ENCODE measurements at places on chromosomes 7 and 10.
A peak's percentile ranks its signal among the peaks of the same experiment; 100 is the strongest.

DNA sequence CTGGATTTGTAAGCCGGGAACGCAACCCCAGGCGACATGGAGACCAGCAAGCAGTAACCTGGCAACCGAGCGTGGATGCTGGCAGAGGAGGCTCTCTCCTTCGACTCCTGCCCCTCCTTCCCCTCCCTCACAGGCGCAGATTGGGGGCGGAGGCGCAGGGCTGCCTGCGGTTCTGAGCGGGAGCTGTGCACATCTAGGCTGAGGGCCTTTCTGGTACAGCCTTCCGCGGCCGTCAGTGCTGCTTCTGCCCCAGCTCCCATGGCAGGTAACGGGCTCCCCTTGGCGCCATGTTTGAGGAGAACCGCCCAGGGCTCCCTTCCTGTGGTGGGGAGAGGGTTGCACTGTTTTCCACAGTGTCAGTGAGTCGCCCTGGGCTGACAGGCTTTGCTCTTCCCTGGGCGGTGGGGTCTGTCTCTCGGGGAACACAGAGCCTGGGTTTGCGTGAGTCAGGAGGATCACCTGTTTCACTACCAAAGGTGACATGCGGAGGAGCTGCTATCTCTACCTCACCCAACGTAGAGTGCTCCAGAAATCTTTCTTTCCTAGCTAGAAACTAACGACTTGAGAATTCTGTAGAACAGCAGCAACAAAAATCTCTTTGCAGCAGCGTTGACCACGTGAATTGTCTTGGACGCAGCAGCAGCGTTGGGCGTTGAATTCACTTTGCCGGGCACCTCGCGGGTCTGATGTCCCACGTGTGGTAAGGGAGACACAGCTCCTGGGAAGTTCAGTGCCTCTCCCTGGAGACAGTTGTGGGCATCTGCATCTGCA is 154.8 kb upstream of the COBL start:
- no peak for DNase-seq

DNA sequence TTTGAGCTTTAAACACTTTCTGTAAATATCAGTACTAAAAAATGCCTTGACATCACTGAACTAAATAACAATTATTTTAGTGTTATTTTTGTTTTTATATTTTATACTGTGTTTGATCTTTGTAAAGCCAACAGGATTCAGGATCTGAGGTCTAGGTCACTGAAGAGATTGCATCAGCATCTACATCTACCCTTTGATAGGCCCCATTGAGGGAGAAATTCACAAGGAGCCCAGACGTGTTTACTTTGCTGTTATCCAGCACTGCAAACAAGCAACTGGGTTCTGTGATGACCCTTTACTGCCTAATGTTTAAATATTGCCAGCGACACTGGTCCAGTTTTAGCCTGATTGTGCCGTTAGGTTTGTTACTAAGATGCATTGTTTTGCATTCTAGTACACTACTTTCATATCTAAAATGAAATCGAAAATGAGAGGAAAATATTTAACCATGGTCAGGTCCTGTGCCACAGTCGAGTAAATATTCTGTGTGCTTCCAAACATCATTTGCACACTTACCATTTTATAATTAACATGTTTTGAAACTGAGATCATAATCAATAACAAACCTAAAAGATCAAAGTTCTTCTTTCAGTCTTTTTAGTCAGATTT is 48.7 kb downstream of the SP8 start:
- no peak for DNase-seq

GRCh38 chr7:2968176-2968575 is 75.5 kb downstream of the CARD11 start:
- DNase-seq: no peak

GRCh38 chr10:11386044-11386443 is 225.4 kb downstream of the USP6NL start:
- DNase-seq: no peak

- DNase-seq: peak; percentile 42
Observed at GRCh38 chr7:128259131-128260061, 18.3 kb downstream of the LEP start.

DNA sequence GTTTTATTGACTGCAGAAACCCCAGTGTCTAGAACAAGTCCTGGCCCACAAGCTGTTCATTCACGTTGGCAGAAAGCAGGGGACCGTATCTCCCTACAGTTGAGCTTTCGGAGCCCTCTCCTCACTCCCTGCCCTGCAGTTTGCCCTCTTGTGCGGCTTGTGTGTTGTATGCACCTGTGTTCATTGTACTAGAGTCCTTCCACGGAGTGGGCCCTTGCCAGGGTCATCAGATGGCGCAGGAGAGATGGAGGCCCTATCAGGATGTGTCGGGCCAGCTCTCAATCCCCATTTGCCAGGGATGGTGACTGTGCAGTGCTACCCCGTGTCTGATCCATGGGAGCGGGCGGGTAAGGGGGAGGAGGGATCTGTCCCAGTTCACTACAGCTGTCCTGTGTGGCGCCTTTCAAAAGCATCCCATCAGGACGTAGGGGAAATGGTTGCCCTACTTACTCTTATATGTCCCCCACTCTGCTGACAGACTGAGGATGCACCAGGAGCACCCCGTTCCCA is 77.4 kb upstream of the PRR15 start:
- DNase-seq: no peak

DNA sequence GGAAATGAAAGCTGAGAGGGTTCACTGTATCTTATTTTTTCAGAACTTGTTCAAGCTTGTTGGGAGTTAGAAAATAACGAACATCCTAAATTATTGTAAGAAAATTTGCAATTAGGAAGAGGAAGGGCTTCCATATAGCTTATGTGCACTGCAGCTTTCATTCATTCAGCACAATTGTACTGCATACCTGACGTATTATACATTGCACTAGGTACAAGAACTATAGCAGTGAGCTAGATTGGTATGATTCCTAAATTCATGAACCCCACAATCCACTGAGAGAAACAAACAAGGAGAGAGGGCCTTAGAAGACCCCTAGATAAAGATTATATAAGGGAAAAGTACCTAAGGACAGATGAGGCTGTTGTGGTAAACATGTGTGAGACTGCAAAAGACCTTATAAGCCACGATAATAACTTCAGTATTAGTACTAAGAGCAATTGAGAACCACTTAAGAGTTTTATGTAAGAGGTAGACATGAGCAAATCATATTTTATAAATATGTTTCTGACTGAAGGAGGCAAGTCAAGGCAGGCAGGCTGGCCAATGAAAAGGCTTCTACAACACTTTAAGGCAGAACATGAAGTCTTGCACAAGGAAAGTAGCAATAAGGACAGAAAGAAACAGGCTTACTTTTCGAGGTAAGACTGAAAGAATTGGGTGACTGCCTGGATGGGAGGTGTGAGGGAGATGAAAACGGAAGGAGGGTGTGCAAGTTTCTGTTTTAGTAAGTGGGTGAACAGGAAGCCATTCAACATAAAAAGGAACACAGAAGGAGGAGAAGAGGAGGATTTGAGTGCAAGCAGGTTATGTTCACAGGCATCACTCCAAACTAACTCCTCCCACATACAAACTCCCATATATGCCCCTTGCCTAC is 77.9 kb upstream of the LRRN3 start:
- no peak for DNase-seq

GRCh38 chr7:5699467-5700384 is 81.7 kb downstream of the RNF216 start:
- DNase-seq: no peak

- DNase-seq: no peak
Observed at GRCh38 chr7:103944230-103944900, 45.1 kb downstream of the RELN start.

GRCh38 chr10:10870523-10871241 is 147.0 kb upstream of the CELF2 start:
- peak; percentile 56 for DNase-seq

DNA sequence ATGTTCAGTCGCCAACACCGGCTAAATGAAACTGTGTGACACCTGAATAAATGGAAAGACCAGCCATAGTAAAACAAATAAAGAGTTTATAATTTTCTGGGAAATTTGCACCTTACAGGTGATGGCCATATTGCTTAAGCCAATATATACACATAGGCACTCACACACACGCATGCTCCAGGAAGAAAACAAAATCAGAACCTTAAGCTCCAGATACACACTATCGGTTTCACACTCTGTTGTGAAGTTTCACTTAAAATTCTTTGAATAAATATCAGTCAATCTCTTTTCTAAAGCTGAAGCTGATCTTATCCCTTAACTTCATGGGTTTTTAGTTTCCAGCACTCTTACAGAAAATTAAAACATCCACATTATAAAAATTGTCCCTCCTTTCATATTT is 226.7 kb upstream of the MDFIC start:
- DNase-seq: no peak

- no peak for DNase-seq
Observed at GRCh38 chr10:791639-792038, 102.2 kb upstream of the DIP2C start.

- DNase-seq: no peak
Observed at GRCh38 chr10:44955413-44956070, 4.1 kb upstream of the RASSF4 start.

DNA sequence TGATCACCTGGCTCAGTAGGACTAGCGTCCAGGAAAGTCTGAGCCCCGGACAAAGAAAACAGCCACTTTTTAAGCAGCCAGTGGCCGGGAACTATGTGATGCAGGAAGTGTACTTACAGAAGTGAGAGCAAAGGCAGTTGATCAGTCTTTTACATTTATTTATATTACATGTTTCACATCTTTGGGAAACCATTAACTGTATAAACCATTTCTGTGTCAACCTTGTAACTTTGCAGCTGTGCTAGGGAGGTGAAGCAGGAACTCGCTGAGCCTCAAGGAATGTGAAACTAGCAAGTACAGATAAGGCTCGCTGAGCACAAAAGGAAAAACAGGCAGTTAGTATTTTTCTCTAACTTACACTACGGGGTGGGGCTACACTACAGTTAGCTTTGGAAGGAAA is 39.9 kb upstream of the HECW1 start:
- no peak for DNase-seq

- peak; percentile 61 for DNase-seq
Observed at GRCh38 chr7:149625340-149625946, 127.8 kb upstream of the ZNF746 start.
